ENCODE measurements at places on chromosomes 3 and 15.

GRCh38 chr3:55664387-55664786, 177.3 kb upstream of the WNT5A start:
- DNase-seq: peak; percentile 1

- DNase-seq: peak; percentile 30
These were observed 161.7 kb downstream of the POLR2M start for GRCh38 chr15:57867970-57868798.

DNA sequence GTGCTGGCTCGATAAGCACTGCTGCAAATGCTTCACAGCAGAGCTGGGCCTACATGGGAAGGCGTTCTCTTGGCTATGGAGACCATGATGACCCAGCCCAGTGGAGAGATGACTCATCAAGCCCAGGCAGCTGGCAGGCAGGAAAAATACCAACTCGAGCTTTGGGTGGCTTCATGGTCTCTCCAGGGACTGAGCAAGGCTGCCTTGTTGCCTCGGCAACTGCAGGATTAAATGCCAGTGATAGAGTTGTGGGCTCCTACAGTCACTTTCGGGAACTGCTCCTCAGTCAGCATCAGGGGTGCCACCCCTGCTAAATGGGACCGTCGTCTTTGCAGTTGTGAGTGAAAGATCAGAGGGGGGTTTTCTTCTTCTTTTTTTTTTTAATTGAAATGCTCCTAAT, 54.6 kb upstream of the MYZAP start:
- DNase-seq: no peak

DNA sequence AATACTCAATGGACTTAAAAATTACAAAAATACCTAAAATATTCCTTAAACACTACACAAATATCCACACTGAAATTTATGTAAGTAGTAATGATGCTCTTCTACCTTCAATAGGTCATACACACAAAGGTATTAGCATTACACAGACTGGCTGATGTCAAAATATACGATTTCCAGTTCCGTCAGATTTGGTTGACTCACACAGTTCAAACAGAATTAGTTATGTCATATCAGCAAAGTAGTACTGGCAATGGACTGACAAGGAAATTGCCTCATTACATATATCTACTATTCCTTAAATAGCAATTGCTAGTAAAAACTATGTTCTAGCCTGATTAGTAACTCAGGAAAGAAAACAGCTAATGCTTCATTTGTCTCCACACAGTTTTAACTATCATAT, 70.8 kb downstream of the ADAM10 start:
- no peak for DNase-seq

DNA sequence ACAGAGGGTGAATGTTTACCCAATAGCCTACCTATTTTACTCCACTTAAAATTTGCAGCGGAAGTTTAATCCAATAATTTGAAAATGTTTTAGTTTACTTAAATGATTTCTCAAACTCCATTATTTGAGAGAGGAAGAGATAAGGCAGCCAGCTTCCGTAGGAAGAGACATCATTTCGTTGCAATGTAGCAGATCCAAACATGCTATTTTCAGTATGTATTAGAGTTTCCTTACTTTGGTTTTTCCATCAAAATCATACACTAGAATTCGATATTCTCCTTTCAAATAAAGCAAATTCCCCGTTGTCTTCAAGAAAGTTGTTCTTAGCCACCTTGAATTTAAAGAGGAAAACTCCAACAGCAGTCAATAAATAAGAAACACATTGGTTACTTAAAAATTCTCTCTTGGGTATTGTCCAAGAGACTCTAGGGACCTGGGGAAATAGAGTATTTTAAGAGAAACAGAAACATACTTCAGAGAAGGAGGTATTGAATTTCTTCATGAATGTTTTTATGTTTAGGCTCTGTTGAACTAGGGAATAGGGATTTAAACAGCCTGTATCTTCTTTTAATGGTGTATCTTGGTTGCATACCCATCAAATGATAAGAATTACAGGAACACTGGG, 324.5 kb upstream of the GBE1 start:
- DNase-seq: no peak

DNA sequence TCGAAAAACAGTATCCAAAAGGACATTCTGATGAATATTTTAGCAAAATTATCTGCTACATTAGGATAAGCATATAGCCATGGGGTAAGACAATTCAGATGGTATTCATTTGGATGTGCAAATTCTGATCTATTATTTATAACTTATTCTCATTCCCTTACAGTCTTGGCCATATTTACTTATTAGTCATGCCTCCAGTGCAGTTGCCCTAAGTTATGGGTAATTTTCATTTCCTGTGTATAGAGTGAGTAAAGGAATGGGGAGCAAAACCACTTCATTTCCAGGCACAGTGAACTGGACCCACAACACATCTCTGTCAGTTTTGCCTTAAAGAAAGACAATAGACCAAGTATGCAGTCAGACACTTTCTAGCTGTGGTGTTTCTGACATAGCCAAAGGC, 134.3 kb downstream of the POLQ start:
- no peak for DNase-seq

DNA sequence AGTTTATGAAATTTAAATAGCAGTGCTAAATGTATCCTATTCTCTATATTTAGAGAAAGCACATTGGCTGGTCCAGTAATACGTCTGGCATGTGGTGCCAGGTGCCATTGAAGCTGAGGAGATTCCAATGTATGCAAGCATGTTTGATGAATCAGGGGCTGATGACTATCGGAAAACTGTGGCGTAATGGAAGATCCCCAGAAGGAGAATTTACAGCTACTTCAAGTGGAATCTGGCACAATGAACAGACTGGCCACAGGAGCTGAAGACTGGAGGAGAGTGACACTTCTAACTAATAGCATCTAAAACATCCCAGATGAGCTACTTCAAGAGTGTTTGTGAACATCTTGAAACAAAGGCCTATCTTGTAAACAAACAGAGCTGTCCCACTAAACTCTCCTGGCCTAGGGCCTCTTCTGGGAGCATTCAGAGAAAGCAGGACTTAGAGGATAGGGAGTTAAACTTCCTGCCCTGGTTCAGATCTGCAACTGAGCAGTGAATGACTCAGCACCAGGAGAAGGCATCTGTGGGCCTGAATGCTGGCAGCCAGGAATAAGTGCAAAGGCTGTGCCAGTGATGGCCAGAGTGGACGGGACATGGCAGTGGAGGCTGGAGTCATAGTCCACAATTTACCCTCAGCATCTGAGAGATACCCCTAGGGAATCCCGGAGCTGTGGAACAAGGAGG, 15.2 kb upstream of the ACTC1 start:
- no peak for DNase-seq

DNA sequence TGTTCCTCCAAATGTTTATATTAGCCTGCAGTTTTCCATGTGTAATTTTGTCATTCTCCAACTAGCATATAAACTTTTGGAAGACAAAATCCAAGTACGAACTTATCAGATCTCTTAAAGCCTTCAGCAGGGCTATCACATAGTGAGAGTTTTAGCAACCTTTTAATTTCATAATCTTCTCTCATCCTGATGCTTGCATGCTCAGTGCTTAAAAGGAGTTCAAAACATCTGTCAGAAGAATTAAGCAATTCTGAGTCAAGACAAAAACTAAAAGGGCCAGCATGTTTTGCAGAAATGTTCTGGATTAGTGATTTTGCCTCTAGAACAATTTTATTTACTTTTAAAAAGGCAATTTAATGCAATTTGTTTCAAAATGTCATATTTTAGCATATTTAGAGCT, 73.4 kb upstream of the SLC2A2 start:
- no peak for DNase-seq

GRCh38 chr3:60528651-60529050, 722.6 kb downstream of the FHIT start:
- no peak for DNase-seq

GRCh38 chr15:58484791-58485600, 53.2 kb downstream of the LIPC start:
- peak; percentile 27 for DNase-seq

DNA sequence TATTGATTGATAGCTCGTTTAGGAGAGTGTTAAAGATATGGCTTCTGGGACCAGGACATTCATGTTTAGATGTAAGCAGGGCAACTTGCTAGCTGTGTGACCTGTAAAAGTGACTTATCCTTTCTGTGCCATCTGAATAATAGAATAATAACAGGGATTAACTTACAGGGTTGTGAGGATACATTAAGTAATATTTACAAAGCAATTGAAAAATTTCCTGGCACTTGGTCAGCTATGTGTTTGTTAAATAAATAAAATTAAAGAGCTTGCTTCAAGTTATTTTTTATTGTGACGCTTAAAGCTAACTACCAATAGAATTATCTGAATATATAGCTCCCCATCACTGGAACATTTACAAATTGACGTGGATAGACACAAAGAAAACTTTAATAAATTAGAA, 287.9 kb upstream of the CDIN1 start:
- DNase-seq: no peak

DNA sequence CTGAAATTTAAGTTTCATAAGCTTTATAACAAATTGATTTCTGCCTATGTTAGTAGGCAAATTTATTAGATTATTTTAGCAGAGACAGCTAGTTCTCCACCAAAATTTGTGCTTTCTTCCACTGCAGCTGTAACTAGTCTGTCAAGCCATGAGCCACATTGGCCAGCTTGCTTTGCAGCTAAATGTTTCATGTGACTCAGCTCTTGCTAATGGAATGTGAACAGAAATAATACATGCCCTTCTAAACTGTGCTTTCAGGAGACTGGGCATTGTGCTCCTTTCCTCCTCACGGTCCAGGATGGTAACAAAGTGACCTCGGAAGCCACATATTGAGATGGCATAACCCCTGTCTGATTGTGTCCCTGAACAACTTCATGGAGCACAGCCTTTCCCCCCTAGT, 51.3 kb upstream of the KPNA4 start:
- DNase-seq: no peak

DNA sequence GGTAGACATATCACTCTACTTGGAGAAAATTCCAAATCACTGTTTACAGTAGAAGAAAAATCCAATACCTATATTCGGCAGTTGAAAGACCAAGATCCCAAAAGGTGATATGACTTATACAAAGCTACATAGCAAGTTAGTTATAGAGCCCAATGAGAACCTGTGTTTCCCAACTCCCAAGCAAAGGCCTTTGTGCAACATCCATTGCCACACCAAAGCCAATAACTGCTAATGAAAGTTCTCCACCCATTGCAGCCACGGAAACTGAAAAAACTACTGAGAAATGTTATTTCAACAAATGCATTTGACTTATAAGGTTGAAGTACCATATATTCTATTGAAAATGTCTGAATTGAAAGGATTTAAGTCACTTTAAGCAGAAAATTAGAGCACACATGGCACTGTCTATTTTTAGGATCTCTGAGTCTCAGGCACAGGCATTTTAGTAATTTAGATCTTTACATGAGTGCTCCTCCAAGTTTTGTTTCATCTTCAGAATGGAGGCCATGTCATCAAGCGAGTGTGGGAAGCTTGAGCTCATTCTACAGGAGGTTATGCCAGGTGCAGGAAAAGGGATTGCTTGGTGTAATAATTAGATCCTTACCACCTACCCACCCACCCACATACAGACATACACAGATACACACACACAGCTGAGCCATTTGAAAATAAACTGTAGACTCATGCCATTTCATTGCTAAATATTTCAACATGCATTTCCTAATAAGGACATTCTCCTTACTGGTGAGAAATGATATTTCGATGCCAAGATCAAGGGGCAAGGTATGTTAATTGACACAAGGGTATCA, 19.7 kb upstream of the ANO10 start:
- no peak for DNase-seq

GRCh38 chr3:28250999-28251398, 9.6 kb downstream of the CMC1 start:
- peak; percentile 21 for DNase-seq

DNA sequence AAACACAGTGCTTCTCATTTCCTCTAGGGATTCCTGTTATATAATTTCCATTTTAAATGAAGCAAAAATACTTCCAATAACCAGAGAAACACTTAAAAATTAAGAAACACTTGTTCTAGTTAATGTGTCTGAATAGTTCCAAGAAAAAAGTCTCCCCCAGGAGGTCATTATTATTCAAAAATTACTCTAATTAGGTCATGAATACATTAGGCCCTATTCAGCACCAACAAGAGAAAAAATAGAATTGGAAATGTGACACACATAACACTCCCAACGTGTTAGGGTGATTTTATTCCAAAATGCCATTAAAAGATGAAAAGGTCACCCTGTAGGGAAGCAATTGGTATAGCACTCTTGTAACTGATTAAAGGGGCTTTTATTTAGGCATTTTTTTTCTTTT, 382.1 kb downstream of the TUSC7 start:
- no peak for DNase-seq

- DNase-seq: no peak
These were observed 778.5 kb downstream of the NTRK3 start for GRCh38 chr15:87477737-87478686.

DNA sequence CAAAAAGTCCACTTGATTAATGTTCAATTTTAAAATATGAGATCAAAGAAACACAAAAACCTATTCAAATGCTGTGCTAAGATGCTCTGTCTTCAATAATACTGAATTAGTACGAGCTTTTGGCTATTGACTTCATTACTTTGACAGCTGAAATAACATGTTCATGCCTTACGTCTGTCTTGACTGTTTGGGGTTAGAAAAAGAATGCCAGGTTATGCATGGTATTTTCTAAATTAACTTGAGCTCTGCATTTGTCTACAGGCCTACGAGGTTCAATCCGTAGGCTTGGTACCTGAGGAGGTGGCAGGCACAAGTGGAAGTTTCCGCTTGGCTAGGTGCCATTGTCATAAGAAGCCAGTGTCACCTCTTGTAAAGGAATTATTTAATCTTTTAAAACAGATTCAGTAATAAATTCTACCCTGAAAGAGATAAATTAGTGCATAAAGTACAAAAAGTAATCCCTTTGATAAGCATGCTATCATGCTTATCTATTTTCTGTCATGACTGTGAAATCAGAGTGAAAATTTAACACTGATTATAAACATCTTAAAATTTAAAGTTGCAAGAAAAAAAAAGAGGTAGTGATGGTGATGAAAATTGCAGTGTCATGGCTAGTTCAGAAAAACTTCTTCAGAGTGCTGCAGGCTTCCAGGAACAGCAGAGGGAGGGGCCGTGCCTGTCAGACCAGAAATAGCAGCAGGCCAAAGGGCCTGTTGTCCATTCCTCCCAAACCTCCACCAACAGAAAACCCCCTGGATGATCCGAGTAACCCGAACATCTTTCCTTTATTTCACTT, 115.7 kb downstream of the ARRDC4 start:
- no peak for DNase-seq

DNA sequence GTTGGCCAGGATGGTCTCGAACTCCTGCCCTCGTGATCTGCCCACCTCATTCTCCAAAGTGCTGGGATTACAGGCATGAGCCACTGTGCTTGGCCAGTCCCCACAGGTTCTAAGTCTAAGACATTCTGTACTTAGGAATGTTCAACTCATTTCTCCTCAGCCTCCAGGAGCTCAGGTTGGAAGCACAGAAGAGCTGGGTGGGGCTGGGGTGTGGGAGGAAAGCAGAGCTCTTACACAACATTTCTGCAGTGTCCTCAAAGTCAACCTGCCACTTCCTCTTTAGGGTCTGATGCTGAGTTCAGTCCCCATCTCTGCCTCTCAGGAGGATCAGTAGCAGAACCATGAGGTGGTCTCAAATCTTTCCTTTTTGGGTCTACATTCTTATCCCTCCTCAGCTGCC, 75.5 kb downstream of the MRPL46 start:
- no peak for DNase-seq

- no peak for DNase-seq
These were observed 1.5 kb downstream of the POLR2M start for GRCh38 chr15:57708047-57708446.

Measured in activated CD4-positive, alpha-beta T cell treated with anti-CD3 and anti-CD28 coated beads, Interleukin-2, Interleukin-4, amounts not matched to agents 100 ng/mL and 50 ng/mL, durations not matched to agents 16 hours and 8 hours (primary cell).